ENCODE measurements at places on chromosomes 7 and 10.

GRCh38 chr10:340646-341045 is 205.4 kb downstream of the ZMYND11 start:
- DNase-seq, result no peak

DNA sequence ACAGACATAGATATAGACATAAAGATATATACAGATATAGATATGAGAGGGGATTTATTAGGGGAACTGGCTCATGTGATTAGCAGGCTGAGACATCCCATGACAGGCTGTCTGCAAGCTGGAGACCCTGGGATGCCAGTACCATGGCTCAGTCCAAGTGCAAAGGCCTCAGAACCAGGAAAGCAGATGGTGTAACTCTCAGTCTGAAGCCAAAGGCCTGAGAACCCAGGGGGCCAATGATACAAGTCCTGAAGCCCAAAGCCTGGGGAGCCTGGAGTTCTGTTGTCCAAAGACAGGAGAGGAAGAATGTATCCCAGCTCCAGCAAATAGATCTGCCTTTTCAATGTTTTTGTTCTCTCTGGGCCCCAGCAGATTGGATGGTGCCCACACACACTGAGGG is 5.5 kb downstream of the NCOA4 start:
- DNase-seq, result no peak

- no peak for DNase-seq
These were observed 111.5 kb downstream of the CCNY start for GRCh38 chr10:35447693-35448407.

- no peak for DNase-seq
These were observed 333.1 kb downstream of the CXCL12 start for GRCh38 chr10:44051584-44052385.
